CD4-positive, alpha-beta T cell treated with Interleukin-2 at 100 ng/mL for 4 hours (primary cell): ENCODE measurements at places on chromosomes 3 and 15.

DNA sequence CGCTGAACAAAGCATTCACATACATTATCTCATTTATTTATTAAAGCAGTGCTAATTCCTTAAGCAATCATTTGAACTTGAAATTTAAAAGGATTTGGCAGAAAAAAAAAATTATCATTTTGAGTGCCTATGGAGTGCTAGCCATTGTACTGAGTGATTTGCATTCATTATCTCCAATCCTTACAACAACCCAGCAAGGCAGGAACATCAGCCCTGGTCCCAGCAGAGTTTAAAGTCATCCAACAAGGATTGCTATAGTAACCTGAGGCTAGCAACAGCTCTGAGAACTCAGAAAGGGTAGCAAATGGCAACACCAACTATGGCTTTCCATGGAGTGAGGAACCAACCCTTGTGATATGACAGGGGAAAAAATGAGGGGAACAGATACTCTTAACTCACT is 237.6 kb upstream of the SETMAR start:
- no peak for DNase-seq

DNA sequence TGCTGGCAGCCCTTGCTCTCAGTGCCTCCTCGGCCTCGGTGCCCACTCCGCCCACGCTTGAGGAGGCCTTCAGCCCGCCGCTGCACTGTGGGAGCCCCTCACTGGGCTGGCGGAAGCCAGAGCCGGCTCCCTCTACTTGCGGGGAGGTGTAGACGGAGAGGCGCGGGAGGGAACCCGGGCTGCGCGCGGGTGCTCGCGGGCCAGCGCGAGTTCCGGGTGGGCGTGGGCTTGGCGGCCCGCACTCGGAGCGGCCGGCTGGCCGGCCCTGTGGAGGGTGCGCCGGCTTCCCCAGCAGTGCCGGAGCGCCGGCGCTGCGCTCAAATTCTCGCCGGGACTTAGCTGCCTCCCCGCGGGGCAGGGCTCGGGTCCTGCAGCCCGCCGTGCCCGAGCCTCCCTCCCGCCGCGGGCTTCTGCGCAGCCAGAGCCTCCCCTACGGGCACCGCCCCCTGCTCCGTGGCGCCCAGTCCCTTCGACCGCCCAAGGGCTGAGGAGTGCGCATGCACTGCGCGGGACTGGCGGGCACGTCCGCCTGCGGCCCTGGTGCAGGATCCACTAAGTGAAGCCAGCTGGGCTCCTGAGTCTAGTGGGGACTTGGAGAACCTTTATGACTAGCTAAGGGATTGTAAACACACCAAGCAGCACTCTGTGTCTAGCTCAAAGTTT is 231.5 kb downstream of the EFHB start:
- DNase-seq, result no peak

GRCh38 chr3:9690451-9691450 is 12.9 kb upstream of the CPNE9 start:
- no peak for DNase-seq

DNA sequence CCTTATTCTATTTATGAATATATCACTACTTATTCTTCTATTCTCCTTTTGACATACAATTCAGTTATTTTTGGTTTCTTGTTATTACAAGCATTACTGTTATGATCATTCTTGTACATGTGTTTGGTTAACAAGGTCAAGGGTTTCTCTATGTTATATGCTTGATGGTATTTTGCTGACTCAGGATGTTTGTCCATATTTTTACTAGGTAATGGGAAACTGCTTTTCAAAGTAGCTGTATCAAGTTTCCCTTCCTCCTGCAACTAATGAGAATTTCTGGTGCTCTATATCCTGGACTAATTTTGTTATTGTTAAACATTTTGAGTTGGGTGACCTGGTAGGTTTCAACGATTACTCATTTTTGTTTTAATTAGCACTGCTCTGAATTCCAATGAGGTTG is 841.0 kb downstream of the OTOL1 start:
- DNase-seq, result no peak

DNA sequence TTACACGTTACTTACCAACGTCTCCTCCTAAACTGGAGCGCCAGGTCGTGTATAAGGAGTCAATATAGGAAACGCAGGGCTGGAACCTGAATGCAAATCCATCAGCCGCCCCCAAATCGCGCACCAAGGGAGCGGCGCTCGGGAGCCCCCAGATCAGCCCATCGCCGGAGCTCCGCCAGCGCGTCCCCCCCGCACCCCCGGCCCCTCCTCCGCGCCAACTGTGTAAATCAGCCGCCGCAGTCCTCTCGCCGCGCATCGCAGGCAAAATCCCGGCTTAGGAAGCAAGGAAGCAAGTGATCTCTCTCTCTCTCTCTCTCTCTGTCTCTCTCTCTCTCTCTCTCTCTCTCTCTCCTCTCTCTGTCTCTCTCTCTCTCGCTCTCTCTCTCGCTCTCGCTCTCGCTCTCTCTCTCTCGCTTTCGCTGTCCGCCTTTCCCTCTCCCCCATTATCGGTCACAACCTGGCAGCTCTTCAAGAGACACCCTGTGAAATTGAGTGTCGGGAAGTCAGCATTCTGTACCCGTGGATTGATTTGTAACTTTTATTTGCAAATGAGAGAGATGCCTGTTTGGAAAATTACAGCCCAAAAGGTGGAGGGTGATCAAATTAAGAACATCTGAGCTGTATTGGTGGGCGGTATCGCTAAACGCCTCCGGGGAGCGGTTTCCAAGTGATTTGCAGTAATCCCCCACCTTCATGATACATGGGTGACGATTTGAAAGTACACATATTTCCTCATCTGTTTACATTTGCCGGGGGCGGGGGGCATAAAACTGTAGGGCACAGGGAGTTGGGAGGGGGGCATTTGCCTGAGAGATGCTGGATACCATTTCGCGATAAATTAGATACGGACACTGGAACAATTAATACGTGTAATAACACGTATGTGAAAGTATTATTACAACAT is 645 bp upstream of the SLITRK3 start:
- no peak for DNase-seq

GRCh38 chr3:84977021-84977420 is 18.2 kb downstream of the CADM2 start:
- no peak for DNase-seq

- no peak for DNase-seq
Observed at GRCh38 chr3:1953536-1953935, 145.1 kb upstream of the CNTN4 start.

- no peak for DNase-seq
Observed at GRCh38 chr3:133833880-133834620, 28.4 kb downstream of the SRPRB start.

DNA sequence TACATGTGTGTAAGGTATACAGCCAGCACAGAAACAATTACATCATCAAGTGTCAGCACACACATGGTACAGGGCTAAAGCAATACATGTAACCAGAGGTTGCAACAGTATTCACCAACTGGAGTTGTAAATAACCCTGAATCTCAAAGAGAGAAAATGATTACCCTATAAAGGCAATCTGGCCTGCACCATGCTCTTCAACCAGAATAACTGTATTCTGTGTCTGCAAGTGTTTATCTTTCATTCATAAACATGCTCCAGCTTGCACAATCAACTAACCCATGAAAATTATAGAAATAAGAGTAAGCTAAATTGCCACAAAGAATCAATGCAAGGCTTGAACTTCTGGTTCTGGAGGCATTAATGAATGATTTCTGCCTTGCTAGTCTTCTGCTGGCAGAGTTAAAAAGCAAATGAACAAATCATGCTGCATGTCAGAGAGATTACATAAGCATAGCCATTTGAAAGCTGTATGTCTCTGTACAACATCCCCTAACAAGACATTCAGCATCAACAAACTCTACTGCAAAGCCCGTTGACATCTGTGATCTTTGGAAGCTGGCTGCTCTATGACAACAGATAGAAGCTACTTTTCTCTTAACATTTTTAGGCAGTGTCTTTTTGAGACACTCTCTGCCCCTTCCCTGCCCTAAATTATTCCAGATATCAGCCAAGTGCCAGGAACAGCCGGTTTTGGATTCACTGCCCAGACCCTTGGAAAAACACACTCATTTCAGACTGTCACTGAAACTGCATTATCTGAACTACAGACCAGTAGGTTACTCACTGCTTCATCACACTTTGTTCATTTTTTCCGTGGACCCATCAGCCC is 871.0 kb downstream of the OTOL1 start:
- DNase-seq, result no peak
